ENCODE measurements at places on chromosomes 1 and 21.
A peak's percentile ranks its signal among the peaks of the same experiment; 100 is the strongest.

- DNase-seq = no peak
Observed at GRCh38 chr21:41873426-41873825, 5.7 kb downstream of the PRDM15 start.

GRCh38 chr21:26751305-26751704, 93.9 kb downstream of the ADAMTS1 start:
- DNase-seq = no peak

DNA sequence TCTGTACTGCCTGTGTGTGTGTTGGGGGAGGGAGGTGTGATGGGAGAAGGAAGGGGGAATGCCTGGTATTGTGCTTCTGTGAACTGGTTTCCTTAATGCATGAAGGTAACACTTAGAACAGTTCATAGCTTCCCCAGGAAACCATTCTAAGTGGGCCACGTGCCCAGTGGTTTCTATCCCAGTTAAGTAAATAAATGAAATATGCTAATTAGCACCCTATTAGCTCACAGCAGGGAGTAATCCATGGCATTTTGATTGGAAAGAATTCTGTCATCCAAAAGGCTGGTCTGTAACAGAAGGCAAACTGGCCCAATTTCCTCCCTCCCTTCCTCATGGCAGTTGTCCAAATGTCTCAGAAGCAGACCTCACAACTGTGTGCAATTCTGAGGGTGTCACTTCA, 199.3 kb downstream of the TTLL7 start:
- no peak for DNase-seq

GRCh38 chr1:69738458-69739250, 170.9 kb downstream of the LRRC7 start:
- no peak for DNase-seq

- no peak for DNase-seq
Observed at GRCh38 chr1:32239790-32240139, 7.3 kb upstream of the FAM167B start.

DNA sequence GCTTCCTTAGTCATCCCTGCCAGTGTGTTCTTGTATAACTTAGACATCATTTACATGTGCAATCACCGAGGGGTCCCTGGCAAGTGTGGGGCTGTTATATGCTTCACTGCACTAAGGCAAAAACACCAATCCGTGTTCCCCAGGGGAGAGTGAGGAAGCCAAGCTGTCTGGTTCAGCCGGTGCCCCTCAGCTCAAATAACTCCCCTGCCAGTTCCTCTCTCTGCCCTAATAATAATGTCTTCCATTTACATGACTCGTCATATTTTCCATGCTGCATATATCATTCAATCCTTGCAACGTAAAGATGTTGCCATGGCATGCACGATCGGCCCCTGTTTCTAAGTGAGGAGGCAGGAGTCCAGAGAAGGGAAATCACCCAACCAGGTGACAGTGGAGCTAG, 24.4 kb upstream of the NDC1 start:
- DNase-seq = no peak

DNA sequence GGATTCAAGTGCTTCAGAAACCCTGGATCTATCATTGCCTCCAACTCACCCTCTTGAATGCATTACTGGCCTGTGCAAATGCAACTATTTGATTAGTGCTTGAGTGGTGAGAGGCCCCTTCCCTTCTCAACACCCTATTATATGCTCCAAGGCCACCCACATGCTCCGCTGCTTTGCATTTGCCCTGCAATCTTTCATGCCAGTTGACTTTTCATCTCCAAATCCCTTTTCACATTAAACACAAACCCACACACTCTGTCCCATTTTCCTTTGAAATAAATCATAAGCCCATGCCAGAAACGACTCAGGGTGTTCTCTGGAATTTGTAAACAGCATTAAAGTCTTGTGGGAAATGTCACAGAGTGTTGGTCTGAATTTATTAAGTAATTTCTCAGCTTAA, 78.9 kb upstream of the CTTNBP2NL start:
- DNase-seq = no peak

GRCh38 chr21:43345746-43346409, 81.1 kb downstream of the SIK1 start:
- DNase-seq = no peak

DNA sequence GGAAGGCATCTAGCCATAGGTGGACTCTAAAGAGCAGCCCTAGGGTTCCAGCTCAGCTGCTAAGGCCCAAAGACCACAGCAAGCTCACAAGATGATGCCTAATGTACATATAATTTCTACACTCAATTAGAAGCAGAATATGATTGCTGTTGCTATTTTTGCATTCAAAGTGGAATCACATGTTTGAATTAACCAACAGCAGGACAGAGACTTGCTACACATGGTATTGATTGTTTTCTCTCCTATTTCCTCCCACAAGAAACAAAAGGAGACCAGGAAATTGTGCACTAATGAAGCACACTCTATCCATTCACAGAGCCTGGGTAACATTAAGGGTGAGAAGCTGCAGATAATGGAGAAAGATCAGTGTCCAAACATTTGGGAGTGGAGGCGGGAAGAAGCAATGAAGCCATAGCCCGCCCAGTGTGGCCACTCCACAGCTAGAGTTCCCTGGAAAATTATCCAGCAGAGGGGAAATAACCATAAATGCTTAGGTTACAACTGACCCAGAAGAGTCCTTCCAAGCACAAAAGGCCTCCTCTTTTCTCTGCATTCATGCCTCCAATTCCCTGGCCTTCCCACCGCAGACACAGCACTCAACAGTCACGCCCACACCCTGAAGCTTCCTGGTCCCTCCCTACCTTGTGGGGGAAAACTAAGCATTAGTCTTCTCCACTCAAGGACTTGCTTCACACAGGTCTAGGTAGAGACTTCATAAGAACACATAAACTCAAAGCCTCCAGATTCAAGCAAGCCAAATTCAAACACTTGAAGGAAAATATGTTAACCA, 7.5 kb downstream of the CNN3 start:
- no peak for DNase-seq

DNA sequence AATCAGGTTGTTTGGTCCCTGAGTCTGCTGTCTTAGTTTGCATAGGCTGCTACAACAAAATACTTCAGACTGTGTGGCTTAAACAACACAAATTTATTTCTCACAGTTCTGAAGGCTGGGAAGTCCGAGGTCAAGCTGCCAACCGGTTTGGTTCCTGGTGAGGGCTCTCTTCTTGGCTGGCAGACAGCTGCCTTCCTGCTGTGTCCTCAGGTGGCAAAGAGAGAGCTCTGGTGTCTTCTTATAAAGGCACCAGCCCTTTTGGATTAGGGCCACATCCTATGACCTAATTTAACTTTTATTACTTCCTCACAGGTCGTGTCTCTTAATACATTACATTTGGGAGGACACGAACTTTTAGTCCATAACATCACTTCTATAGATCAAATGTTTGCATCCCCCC, 89.6 kb upstream of the CD34 start:
- DNase-seq = no peak

- DNase-seq = no peak
Observed at GRCh38 chr1:245319094-245319493, 164.3 kb downstream of the KIF26B start.

- no peak for DNase-seq
Observed at GRCh38 chr1:170970256-170970655, 34.9 kb downstream of the MROH9 start.

DNA sequence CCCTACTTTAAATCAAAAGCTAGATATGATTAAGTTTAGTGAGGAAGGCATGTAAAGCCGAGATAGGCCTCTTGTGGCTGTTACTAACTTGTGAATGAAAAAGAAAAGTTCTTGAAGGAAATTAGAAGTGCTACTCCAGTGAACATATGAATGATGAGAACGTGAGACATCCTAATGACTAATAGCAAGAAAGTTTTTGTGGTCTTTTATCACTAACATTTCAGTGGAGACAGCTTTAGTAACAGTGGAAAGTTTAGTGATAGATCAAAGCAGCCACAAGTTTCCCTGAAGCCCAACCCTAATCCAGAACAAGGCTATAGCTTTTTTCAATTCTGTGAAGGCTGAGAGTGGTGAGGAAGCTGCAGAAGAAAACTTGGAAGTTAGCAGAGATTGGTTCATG, 73.6 kb upstream of the LRRC8B start:
- DNase-seq = peak; percentile 21

- DNase-seq = no peak
Observed at GRCh38 chr1:178509414-178510007, 3.4 kb upstream of the TEX35 start.

GRCh38 chr1:19676438-19676922, 11.8 kb downstream of the HTR6 start:
- no peak for DNase-seq

DNA sequence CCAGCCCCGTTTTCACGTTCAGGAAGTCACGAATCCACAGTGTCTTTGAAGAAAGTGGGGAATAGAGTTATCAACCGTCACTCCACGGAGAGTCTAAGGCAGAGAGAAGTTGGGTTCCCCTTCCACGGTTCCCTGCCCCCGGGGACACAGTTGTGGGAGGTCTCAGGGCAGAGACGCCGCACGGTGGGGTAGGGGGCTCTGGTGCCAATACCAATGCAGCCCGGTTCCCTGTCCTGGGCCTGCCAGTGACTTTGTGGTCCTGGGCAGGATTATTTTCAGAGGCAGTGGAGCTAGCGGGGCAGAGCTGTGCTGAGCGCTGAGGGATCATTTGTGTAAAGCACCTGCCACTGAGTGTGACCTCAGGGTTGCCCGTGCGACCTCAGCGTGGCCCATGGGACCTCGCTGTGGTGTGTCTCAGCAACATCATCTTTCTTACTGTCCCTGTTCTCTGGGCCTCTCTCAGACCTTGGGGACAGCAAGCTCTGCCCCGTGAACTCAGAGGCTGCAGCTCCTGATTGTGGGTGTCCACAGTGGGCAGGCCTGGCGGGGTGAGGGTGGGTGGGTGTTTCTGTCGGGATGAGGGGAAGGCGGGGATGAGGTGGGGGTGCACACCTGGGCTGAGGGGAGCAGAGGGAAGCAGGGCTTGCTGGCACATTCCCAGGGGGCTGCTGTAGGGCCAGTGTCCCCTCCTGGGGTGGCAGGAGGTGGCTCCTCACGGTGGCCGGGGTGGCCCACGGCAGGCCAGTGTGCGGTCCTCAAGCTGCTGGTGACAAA, 65.2 kb downstream of the AGPAT3 start:
- DNase-seq = no peak

DNA sequence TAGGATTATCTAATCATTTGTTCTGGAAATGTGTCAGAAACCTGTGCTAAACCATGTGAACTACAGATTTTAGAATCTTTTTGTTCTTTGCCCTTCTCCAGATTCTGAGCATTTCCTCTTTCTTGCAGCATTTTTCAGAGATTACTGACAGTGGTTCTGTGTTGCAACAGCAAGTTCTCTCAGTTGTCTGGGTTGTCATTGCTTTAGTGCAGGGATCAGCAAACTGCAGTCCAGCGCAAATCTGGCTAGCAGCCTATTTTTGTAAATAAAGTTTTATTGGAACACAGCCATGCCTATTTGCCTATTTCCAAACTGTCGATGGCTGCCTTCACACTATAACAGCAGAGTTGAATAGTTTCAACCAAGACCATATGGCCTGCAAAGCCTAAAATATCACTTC, 66.3 kb upstream of the LRRC8D start:
- DNase-seq = no peak

- peak; percentile 50 for DNase-seq
Observed at GRCh38 chr1:15246960-15247614, at the start of gene FHAD1. Gene FHAD1, plus strand, starts transcription at chr1:15247223. Its CDS starts 4,562 bp downstream, at chr1:15251785.

DNA sequence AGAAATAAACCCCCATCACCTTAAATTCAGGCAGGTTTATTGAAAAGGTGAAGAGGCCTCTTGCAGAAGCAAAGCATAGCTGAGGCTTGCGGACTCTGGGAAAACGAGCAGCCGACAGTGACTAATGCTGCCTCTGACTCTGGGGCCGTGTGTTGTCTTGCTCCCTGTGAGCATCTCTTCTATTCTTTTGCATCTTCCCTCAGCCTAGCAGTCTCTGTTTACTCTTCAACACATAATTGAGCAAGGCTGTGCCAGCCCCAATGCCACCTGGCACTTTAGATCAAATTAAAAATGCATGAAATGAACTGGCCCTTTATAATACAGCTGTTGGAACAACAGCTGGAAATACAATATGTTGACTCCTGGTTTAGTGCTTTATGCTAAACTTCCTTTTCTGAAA, 18.4 kb upstream of the REG4 start:
- DNase-seq = no peak

GRCh38 chr1:226627924-226628611, 79.5 kb downstream of the STUM start:
- DNase-seq = peak; percentile 52

DNA sequence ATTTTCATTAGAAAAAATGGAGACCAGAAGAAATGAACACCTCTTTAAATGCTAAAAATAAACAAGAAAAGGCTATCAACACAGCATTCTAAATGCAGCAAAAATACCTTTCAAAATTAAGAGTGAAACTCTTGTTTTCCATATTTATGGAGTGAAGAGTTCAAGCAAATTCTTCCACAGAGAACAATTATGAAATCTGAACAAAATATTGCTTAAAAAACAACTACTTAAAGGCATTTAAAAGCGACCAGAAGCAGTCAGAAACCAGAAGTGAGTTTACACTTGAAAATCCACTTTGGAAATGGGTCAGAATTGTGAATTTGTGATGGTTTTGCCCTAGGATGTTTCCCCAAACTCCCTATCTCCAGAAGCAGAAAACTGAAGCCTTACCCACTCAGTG, 60.9 kb upstream of the KCNH1 start:
- no peak for DNase-seq

- no peak for DNase-seq
Observed at GRCh38 chr1:36136535-36136934, 11.5 kb upstream of the COL8A2 start.

DNA sequence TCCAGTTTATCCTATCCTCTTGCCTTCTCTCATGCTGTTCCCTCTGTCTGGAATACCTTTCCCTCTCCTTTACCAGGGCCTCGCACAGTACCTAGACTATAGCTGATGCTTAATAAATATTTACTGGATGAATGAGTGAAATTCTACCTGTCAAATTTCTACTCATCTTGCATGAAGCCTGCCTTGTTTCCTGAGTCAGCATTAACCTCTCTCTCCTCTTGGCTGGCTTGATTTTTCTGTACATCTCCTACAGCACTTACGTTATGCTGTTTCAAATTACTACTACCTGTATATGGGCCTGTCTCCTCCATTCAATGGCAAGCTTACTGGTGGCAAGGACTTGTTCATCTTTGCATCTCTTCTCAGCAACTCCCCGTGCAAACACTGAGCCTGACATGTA, 130.8 kb downstream of the CAPN8 start:
- DNase-seq = no peak

DNA sequence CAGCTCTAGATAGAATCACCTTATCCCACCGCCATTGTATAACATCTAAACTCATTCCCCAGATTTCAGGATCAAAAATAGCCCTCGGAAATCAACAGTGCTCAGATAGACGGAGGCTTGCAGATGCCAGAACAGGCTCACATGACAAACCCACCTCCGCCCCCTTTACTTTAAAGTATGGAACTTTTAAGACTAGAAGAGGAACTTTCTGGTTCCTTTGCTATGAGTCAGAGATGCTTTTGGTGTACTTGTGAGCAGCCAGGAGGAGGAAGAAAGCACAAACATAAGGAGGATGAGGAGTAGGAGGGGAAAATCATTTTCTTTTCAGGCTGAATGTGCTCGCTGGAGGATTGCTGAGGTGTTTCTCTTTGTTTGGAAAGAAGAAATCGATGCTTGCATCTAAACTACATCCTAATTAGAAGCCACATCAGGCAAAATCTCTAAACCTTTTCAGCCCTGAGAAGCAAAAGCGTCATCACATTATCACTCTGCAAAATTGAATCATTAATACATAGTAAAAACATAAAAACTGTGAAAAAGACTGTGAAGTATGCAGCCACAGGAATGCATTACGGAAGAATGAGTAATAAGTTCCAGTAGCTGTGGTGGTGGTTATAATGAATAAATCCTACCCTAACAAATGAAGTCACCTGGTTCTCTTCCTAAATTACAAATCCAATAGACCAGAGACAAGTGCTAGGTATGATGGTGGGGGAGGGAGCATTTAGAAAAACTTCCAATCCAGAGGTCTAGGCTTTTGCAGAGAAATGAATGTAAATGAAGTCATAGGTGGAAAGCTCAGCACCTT, 251.3 kb downstream of the KCNH1 start:
- no peak for DNase-seq

All from activated naive CD4-positive, alpha-beta T cell treated with anti-CD3 and anti-CD28 coated beads, Interleukin-2, amount 50 U/mL, for 16 hours (primary cell).